Stimulated activated CD4-positive, alpha-beta T cell treated with anti-CD3 and anti-CD28 coated beads, Interleukin-1b, Interleukin-23, amount 100 ng/mL, for 24 hours (primary cell): ENCODE measurements at places on chromosomes 11 and 22.

- DNase-seq = no peak
Measured at GRCh38 chr22:27151407-27151806, 494.0 kb downstream of the MIAT start.

GRCh38 chr11:113317339-113317738 lies 3.0 kb downstream of the TTC12 start:
- no peak for DNase-seq

DNA sequence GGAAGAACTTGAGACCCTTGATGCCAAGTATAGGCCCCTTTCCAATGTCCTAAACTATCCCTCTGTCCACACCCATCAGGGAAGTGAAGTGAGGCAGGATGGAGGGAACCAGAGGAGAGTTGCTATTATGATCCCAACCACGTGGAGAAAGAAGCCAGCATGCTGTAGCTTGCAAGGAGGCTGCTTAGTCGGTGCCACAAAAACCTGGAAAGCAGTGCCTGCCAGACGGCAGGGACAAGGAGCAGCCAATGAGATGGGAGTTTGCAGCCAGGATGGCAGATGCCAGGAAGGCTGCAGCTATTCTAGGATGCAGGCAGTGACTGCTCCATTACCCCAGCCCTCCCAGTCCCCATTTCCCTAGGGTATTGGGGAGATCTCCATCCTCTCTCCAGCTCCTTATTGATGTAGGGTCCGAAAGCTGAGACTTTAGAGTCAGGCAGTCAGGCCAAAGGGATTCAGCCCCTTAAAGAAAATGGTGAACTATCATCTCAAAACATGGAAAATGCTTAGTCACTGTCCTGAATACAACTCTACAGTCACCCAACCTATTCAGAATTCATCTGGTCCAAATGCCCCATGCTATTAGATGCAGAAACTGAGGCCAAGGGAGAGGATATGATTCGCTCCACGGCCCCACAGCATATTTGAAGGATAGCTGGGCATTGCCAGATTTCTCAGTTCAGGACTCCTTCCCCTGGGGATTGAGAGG lies 18.4 kb upstream of the LRRC55 start:
- no peak for DNase-seq

DNA sequence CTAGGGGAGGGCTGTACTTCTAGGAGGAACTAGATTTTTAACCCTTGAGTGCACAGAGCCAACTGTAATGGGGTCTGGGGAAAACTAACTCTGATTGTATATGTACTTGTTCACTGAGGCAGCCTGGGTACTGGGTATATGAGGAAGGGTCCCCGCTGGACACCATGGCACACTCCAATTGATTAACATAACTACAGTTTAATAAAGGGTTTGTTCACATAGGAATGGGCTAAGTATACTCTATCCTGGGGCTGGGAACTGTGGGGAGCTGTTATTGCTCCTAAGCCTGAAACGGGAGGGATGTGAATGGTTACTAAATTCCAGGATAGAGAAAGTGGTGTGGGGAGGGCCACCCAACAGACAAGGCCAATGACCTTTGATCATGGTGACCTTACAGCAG lies 67.6 kb downstream of the PARVA start:
- no peak for DNase-seq

- DNase-seq = no peak
Measured at GRCh38 chr11:118921121-118921928, 4.4 kb downstream of the BCL9L start.

DNA sequence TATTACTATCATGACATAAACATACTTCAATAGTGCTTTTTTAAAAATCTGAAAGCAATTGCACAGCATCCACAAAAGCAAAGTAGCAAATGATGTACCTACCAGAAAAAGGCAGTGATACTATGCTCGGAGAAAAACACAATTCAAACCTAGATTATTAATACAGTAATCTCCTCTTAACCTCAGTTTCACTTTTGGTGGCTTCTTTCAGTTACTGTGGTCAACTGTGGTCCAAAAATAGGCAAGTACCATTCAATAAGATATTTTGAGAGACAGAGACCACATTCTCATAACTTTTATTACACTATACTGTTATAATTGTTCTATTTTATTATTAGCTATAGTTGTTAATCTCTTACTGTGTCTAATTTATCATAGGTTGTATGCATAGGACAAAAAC lies 20.8 kb downstream of the KCNA4 start:
- DNase-seq = no peak
